Ascending aorta (tissue), 2 donors: ENCODE measurements at places on chromosomes 11 and 22. TPM values are rescaled to one million over a fixed set of nuclear protein-coding genes. Genes with fewer than 3 reads are reported as not detected.
A peak's percentile ranks its signal among the peaks of the same experiment; 100 is the strongest.

DNA sequence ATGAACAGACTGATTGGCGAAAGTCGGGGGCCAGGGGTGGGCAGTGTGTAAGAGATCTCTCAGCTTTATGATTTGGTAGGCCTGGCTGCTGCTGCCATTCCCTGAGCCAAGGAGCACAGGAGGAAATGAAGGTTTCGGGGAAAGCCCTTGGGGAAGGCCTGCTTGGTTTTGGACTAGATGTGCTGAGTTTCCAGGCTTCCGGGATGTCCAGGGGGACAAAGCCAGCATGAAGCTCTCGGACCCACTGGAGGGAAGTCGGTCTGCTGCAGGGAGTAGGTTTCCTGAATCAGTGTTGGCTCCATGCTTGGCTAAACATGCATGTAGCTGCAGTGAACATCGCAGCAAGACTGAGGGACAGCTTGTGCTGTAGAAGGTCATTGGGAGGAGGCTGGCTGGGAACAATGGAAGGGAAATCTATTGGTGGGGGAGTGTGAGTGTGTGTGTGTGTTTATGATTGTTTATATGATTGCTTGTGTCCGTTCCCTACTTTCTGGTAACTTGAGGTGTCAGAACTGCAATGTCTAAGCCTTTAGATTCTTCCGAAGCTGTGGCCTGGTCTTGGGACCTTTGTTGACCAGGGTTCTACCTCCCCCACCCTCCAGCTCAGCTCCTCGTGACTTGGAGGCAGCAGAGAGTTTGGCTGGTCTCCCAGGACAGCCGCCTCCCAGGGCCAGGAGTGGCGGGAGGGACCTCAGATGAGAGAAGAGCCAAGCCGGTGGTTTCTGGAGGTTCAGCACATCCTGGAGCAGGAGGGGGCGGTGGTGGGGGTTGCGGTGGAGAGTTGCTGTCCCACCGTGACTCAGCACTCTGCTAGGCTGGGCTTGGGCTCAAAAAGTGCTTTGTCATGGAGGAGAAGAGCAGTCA lies 4.0 kb upstream of the FTH1 start:
- H3K36me3 ChIP-seq: no peaks in the 10 kb centered on the region
- no peak overlapping the region for H3K4me3 ChIP-seq
- peak overlapping the region; percentile 98 for H3K27ac ChIP-seq
- peak; percentile 99 for DNase-seq

- H3K27ac ChIP-seq: peak overlapping the region; percentile 96
- peak overlapping the region; percentile 35 for H3K4me3 ChIP-seq
- H3K4me1 ChIP-seq: peaks cover 11% of the 10 kb centered on the region
- no peaks in the 10 kb centered on the region for H3K27me3 ChIP-seq
Measured at GRCh38 chr22:45318558-45319323, 9.0 kb downstream of the FAM118A start.

OR51E2 gene
- total RNA-seq: 2.0 TPM

- peak; percentile 70 for DNase-seq
- peak overlapping the region; percentile 69 for H3K27ac ChIP-seq
- peaks cover 6% of the 10 kb centered on the region for H3K4me1 ChIP-seq
- peak overlapping the region; percentile 13 for H3K4me3 ChIP-seq
- H3K36me3 ChIP-seq: peaks cover 13% of the 10 kb centered on the region
- H3K27me3 ChIP-seq: no peaks in the 10 kb centered on the region
Measured at GRCh38 chr11:8959546-8960166, 4.6 kb downstream of the TMEM9B start.

OR51I1 gene
- not detected for total RNA-seq

DNA sequence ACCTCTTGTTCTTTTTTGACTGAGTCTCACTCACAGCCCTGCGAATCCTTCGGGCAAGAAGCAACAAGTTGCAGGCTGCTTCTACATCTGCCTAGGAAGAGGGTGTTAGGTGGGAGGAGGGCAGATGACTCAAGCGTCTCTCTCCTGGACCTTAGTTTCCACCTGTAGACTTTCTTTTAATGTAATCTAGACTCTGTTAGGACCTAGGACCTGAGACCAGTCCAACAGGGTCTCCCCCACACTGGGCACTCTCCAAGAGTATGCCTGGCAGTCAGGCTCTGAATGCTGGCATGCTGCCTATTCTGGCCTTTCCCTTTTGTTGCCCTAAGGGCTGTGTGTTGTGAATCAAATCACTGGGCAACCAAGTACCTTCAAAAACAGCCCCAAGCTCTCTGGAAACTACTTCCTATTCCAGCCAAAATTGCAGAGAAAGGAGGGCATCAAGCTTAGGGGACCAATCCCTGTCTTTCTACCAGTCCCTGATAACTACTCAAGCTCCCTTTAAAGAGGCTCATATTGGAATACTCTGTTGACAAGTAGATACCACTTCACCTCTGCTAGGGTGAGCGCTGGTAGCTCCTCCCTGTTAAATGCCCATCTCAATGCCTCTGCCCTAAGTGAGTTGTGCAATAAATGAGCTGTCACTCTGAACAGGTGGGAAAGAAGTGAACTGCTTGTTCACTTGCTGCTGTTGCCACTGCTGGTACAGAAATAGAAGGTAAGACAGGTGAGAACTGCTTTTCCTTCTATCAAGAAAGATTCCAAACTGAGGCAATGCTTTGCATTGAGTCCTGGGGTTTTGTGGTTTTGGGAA lies at the start of gene BBOX1:
Gene BBOX1, plus strand, starts transcription at position 514 of the 814 bp plus-strand sequence. CDS start 14,616 bp downstream, outside the sequence.
- no peaks in the 10 kb centered on the region for H3K4me1 ChIP-seq
- H3K36me3 ChIP-seq: no peaks in the 10 kb centered on the region
- peak within 1 kb of the TSS; percentile 42 for H3K27ac ChIP-seq

ABCC8 gene
- total RNA-seq: not detected

- H3K4me1 ChIP-seq: no peaks in the 10 kb centered on the region
- H3K27ac ChIP-seq: no peak overlapping the region
- no peak for DNase-seq
- H3K27me3 ChIP-seq: no peaks in the 10 kb centered on the region
Measured at GRCh38 chr11:69089258-69089657, 40.5 kb downstream of the TPCN2 start.
